ENCODE measurements at places on chromosomes 7 and 10.

- DNase-seq: peak; percentile 35
These were observed 254.9 kb downstream of the KIAA1217 start for GRCh38 chr10:24463611-24464426.

DNA sequence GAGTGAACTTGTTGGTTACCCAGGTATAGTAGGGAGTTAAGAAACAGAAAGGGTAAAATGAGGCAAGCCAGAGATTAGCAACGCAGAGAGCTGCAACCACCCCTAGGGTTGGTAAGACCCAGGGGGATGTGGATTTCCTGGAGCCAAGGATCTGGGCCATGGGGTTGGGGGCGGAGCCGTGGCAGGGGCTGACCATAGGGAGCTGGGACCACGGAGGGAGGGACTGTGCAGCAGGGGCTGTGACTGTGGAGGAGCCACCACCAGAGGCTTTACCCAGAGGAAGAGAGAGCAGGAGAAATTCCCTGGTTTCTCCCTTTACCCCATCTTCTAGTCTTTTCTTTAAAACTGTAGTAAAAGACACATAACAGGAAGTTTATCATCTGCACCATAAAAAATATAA is 58.6 kb upstream of the BAIAP2L1 start:
- DNase-seq: no peak

GRCh38 chr10:63229161-63229560 is 96.0 kb downstream of the NRBF2 start:
- no peak for DNase-seq

DNA sequence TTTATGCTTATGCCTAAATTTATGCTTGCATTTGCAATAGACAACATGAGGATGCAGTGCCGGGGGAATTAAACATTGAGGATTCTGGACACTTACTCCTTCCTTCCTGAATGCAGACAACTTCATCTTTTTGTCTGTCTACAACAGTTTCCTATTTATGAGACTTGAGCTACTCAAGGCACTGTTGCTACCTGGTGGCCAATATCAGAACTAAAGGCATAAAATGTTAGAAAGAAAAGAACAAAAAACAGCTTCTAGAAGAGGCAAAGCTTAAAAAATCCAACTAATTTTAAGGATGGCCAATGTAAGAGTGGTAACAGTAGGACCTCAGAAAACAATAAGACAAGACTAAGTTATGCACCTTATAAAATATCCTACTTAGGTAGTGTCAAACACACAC is 144.5 kb upstream of the PTN start:
- DNase-seq: no peak

DNA sequence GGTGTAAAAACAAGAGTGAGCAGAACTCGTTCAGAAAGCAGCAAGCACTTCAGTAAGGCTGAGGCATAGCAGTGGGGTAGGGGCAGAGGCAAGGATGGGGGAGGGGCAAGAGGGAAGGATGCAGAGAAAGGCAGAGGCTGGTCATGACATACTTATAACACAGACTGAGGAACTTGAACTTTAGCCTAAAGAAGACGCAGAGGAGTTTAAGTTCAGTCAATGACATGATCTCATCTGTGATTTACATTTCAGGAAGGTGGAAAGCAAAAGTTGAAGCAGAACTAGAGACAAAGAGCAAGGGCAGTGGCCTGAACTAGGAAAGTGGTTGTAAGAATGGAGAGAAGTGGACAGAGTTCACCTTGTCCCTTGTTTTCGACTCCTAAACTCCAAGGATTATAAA is 15.8 kb downstream of the MACC1 start:
- DNase-seq: no peak

GRCh38 chr7:2192831-2193534 is 39.8 kb downstream of the MAD1L1 start:
- no peak for DNase-seq

DNA sequence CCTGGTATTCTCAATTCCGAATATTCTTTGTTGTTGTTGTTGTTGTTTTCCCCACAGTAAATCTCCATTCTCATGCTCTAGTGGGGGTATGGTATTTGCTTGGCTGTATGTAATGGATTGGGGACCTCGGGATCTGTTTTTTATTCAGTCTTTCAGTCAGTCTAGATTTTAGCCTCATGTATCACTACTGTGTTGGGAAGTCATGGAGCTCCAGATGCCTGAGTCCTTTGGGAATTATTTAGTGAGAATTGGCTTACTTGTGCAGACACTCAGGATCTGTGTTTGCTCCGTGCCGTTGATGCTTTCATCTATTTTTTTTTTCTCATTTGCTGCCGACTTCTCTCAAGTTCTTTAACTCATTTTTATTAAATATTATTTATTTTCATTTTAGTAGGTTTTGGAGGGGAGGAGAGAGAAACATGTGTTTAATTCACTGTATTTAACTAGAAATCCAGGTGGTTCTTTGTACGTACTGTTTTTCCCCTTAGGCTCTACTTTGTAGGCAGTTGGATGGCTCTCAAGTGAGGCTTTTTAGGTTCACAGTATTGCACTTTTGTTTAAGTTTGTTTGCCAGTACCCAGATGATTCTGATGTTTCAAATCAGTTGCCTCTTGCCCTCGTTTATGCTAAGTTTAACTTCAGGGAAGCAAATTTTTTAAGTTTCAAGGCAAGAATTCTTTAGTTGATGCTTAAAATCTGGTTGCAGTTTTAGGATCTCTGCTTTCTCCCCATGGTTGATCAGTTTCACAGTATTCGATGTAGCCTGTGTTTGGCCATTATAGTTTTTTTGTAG is 36.9 kb downstream of the ZNRF2 start:
- DNase-seq: no peak

GRCh38 chr7:29510028-29510427 is 53.6 kb upstream of the PRR15 start:
- DNase-seq: no peak

DNA sequence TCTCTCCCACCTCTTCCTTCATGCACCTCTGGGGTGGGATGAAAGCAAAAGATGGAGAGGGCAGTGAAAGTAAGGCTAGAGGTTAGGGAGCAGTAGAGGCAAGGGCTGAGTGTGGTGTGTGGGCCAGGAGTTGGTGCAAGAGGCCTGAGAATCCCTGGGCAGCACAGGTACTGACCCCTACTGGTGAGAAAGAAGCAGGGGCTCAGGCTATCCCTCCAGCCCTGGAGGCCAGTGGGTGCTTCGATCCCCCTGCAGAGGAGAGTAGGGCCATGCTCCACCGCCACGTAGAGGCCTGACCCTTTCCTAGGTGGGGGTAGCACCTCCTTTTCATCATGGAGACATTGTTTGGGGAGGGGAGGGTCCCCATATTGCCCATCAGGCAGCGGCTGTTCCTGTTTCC is 9.8 kb downstream of the CDHR1 start:
- DNase-seq: no peak

- no peak for DNase-seq
These were observed 43.2 kb upstream of the FAM133B start for GRCh38 chr7:92633211-92633906.

GRCh38 chr7:112422842-112423496 is 27.3 kb upstream of the IFRD1 start:
- DNase-seq: peak; percentile 16

- no peak for DNase-seq
These were observed 189.5 kb downstream of the REEP3 start for GRCh38 chr10:63710703-63711102.

DNA sequence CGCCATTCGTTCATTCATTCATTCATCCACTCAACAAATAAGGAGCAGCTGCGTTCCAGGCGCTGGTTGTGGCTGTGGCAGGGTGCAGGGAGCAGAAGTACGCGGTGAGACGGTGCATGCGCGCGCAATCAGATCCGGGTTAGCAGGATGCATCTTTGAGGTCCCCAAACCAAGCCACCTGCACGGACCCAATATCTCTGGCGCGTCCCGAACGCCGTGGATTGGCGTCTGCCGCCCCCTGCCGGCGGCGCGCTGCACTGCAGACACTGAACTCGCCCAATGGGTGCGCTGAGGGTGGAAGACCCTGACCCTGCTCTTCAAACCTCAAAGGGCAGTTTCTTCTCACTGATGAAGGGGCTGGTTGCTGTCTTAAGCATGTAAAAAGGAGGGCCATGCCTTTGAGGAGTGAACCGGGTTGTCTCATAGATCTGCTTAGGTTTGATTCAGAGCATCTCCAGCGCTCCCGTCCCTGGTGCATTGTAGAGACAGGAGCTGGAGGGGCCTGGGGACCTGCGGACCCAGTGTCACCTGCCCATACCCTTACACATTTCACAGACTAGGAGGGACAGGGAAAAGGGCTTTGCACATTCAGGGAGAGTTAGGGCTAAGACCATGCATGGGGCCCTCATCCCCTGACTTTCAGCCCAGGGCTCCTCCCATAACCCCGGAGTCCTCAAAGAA is 102.5 kb downstream of the RAMP3 start:
- peak; percentile 75 for DNase-seq

DNA sequence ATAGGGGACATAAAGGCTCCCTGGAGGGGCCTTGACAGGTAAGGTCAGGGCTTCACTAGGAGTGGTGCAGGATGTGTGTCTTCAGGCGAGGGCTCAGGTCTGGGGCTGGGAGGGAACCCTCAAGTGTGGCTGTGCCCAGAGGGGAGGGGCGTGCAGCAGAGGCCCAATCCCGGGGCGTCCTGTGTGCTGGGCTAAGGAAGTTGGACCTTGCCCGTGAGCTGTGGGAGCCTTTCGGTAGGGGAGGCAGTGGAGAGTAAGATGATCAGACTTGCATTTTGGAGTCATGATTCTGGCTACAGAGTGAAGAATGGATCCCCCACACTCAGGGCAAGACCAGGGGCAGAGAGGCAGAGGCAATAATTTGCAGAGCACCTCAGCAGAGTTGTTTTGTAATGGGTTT is 145.4 kb downstream of the BUB3 start:
- DNase-seq: no peak

GRCh38 chr10:1420661-1421362 is 316.5 kb downstream of the ADARB2 start:
- DNase-seq: peak; percentile 69

- DNase-seq: no peak
These were observed 9.8 kb downstream of the RHBDD2 start for GRCh38 chr7:75888464-75889222.

- DNase-seq: no peak
These were observed 88.9 kb downstream of the GPR26 start for GRCh38 chr10:123755061-123755460.

DNA sequence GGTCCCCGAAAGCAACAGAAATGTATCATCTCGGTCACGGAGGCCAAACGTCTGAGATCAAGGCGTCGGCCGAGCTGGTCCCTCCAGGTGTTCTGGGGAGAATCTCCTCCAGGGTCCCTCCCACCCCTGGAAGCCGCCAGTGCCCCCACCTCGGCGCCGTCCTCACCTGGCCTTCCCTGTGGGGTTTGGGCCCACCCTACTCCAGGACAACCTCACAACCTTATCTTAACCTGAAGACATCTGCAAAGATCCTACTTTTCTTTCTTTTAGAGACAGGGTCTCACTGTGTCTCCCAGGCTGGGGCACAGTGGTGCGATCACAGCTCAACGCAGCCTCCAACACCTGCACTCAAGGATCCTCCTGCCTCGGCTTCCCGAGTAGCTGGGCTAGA is 33.4 kb downstream of the ADAP1 start:
- no peak for DNase-seq

DNA sequence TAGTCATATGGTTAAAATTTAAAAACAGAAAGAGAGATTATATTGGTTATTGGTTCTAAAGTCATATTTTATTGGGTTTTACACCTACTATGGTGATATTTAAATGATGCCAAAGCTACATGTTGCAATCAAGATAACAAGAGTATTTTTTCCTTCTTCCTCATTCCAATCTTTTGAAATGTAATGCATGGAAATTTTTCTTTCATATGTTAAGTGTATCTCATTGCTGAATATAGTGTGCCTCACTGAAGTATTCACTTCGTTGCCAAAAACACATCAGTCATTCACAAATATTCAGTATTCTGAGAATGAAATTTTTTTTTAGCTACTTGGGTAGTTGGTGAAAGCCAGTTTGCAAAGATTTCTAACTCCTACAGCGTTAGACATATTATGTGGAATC is 19.5 kb downstream of the HDAC9 start:
- DNase-seq: no peak

GRCh38 chr10:120483651-120484301 is 26.7 kb downstream of the PLPP4 start:
- no peak for DNase-seq

- DNase-seq: no peak
These were observed 21.1 kb downstream of the SLC29A4 start for GRCh38 chr7:5303591-5304505.

DNA sequence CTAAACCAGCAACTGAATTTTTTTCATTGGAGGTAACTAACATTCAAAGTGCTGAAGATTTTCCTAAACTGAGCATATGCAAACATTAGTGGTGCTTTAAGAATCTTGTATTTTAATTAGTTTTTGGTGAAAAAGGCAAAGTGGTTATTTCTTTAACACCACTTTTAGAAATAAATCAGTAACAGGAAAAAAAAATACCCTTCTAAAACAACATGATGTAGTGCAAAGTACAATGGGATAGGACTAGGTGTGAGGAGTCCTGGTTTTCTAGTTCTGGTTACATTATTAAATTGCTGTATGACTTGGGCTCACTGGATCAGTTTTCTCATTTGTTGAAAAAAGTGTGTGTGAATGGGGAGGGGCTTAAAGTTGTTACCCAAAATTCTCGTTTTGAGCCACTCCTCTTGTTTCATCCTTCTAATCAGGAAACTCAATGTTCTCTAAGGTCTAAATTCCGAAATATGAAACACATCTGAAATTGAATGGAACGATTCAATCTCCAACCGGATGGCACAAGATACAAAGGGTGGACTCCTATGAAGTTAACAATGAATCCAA is 1.8 kb downstream of the WASL start:
- DNase-seq: no peak

- DNase-seq: no peak
These were observed 1265.8 kb upstream of the LRRTM3 start for GRCh38 chr10:65660006-65660405.

- DNase-seq: no peak
These were observed 28.4 kb upstream of the CRHR2 start for GRCh38 chr7:30710669-30711068.
